ENCODE measurements at places on chromosomes 7 and 10.

DNA sequence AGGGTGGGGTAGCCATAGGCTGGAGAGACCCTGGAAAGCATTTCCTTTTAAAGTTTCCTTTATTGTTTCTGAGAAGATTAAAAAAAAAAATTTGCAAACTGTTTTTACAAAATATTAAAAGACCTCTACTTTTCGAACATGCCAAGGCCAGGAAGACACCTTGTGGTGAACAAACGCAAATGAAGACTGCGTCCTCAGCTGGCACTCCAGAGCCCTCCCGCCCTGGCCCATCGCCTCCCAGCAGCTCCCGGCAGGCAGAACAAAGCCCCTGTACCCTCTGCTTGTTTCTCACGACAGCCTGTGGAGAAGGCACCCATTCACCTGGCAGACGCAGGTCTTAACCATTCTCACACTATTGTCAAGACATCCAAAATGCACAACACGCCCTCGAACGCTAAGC lies 56.4 kb downstream of the ESYT2 start:
- DNase-seq, result no peak

GRCh38 chr10:96369890-96370583 lies 11.2 kb upstream of the OPALIN start:
- DNase-seq, result no peak

DNA sequence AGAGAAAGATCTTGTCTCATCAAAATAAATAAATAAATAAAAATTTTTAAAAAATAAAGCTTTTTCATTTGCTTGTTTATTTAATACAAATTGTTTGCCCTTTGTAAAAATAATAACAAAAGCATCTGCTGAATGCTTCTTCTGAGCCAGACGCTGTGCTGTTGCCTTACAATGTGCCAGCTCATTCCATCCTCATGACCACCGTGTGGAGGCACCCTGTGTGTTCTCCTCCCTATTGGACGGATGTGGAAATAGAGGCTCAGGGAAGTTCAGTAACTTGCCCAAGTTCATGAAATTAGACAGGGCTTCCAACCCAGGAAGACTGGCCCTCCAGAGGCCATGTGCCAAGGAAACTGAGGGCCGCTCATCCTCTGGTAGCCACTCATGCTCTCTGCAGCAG lies 120.6 kb downstream of the SH3PXD2A start:
- no peak for DNase-seq

DNA sequence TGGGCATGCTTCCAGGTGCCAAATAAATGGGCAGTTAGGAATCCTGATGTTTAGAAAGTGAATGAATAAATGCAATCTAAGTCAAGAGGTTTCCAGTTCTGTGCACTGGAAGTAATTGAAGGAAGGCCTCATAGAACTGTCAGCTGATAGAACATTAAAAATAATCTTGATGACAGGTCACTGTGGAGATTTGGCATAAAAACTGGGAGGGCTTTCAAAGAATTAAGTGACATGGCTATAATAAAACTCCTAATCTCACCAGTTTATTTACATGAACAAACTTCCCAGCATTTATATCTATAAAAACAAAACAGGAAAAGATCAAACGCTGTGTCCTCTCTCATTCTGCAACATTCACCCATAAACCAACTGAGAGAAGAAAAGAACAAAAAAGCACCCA lies 170.5 kb downstream of the SLIT1 start:
- DNase-seq, result no peak

GRCh38 chr10:5484205-5484604 lies 15.2 kb downstream of the CALML5 start:
- no peak for DNase-seq

DNA sequence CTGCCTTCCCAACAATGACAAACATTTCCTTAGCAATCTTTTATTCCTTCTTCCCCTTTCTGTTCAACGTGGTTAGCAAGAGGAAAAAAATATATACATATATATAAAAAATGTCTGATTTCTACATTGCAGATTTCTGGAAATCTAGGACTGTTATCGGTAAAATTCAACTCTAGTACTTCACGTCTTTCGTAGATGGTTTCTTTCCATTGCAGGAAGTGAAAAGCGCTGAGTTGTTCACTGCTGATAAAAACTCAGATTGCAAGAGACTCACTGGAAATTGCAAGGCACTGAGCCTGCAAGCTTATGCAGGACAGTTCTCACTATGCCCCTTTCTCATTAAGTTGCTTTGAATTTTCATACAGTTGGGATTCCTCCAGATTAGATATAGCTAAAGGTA lies 23.9 kb downstream of the KIN start:
- DNase-seq, result no peak

DNA sequence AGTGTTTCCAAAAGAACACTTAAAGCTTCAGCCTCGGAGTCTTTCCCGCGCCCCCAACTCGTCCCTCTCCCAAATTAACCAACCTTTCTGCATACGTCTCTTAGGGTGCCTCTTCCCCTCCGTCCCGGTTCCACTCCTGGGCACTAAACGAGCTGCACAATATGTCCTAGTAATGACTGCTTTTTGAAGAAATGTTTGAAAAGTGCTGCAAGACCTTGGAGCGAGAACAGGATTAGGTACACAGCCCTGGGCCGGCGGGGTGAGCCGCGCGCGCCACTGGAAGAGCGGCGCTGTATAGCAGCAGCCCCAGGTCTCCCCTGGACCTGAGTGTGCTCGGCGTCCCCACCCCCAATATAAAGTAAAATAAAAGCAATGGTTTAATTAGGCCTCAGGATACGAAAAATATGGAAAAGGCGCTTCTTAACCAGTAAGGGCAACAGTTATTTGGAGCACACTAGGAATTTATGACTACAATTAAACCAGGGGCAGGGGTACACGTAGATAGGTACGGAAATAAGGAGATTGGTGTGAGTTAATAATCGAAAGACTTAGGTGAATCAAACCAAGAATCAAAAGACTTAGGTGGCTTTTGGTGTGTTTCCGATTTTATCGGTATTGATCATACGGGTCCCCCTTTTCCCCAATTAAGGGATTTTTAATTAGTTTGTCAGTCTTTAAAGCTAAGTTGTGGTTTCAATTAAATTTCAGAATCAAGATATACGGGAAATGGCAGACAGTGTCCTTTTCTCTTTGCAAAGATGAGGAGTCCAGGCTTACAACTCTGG lies 1.9 kb downstream of the TET1 start:
- no peak for DNase-seq

DNA sequence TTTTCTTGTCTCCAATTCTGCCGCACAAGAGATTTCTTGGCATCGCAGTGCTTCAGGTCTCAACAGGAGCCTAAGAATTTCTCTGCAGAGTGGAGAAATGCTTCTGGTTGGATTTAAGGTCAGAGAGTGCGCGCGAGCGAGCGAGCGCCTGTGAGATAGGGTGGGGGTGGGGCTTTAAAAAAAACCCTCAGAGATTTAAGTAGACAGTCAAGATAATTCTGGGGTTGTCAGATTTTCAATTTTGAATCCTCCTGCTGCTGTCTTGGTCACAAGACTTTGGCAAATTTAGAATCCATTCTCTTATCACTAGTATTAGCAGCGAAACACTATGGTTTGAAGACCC lies 49.7 kb downstream of the CPEB3 start:
- no peak for DNase-seq

GRCh38 chr10:4243651-4244050 lies 458.6 kb upstream of the KLF6 start:
- DNase-seq, result no peak

DNA sequence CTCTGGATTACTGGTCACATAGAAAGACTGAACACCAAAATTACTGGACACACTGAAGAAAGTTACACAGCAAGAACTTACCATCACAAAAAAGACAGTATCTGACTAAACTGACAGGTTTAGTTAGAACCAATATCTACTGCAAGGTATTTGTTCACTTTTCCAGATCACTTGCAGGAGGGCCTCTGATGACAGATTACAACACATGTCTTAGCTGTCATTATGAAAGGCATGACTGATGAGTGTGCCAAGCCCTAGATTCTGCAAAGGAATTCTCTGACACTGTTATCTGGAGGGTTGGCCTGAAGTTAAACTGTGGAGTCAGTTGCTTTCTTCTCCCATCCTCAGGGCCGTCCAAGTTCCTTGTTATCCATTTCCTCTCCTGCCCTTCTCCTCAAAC lies 242.7 kb downstream of the KIF20B start:
- no peak for DNase-seq

DNA sequence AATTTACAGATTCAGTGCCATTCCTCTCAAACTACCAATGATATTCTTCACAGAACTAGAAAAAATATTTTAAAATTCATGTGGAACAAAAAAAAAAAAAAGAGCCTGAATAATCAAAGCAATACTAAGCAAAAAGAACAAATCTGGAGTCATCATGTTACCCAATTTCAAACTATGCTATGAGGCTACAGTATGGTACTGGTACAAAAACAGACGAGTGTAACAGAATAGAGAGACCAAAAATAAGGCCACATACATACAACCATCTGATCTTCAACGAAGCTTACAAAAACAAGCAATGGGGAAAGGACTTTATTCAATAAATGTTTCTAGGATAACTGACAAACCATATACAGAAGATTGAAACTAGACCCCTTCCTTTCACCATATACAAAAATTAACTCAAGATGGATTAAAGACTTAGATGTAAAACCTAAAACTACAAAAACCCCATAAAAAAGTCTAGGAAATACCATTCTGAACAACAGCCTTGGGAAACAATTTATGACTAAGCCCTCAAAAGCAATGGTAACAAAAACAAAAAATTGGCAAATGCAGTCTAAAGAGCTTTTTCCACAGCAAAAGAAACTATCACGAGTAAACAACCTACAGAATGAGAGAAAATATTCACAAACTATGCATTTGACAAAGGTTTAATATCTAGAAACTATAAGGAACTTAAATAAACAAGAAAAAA lies 207.7 kb downstream of the PTN start:
- no peak for DNase-seq

- DNase-seq, result no peak
Observed at GRCh38 chr10:128277267-128277840, 151.1 kb upstream of the MKI67 start.

- no peak for DNase-seq
Observed at GRCh38 chr10:43160046-43160920, 22.0 kb downstream of the CSGALNACT2 start.

GRCh38 chr7:124255041-124255655 lies 222.3 kb upstream of the TMEM229A start:
- DNase-seq, result no peak

- DNase-seq, result no peak
Observed at GRCh38 chr10:7320072-7320471, 90.8 kb downstream of the SFMBT2 start.

DNA sequence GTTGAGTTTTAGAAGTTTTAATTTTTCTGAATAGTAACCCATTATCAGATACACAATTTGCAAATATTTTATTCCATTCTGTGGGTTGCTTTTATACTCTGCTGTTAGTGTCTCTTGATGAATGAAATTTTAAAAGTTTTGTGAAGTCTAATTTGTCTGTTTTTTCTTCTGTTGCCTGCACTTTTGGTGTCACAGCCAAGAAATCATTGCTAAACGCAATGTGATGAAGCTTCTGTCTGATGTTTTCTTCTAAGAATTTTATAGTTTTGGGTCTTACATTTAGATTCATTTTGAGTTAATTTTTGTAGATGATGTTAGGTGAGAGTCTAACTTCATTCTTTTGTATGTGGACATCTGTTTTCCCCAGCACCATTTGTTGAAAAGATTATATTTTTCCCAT lies 330.0 kb upstream of the FOXK1 start:
- no peak for DNase-seq

DNA sequence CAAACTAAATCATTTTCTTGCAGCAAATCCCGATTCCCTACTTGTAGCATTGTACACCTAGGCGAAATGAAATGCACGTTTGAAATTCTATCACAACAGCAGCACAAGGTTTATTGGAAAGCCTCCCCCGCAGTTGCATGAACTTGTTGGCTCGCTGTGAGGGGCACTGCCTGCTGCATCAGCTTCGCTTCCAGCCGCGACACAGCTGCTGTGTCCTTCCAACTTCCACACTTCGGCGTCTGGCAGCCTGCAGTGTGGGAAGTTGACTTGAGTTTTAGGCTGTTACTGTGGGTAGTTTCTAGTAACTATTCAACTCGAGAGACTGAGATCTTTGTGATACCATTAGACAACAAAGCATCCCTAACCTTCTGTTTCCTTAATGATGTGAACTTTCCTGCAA lies 315.8 kb upstream of the TPK1 start:
- no peak for DNase-seq

DNA sequence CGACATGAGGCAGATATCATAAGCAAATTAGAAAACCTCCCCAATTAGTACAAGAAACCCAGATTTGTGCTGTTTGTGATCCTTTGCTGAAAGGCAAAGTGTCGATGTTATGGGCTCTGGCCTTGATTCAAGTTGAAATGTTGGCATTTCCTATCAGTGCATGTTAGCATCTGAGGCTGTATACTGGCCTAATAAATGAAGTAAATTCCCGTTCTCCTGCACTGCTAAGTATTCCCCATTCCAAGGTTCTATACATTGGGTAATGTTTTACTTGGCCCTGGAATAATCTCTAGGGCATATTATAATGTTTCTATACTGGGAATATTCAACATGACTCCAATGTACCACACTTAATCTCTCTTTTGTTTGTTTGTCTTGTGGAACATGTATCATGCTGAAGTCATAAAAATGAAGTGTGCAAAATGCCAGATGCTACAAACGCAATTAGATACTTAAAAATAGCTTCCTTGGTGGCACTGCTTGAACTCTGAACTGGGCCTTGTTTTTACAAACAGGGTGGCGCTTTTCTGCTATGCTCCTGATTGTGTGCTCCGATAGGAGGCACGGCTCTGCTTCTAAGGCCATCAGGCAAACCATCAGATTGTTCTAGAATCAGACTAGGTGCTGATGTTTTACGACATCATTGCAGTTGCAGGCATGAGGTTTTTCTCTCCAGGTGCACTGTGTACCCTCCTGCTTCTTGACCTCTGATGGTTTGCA lies 156.7 kb upstream of the TCF7L2 start:
- DNase-seq, result no peak

DNA sequence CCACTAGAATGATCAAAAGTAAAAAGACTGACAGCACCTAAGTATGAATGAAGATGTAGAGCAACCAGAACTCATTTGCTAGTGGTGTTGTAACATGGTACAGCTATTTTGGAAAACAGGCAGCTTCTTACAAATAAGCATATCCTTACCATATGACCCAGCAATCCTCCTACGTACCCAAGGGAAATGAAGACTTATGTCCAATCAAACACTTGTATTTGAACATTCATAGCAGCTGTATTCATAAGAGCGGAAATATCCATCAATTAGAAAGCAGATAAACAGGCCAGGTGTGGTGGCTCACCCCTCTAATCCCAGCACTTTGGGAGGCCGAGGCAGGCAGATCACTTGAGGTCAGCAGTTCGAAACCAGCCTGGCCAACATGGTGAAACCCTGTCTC lies 53.0 kb downstream of the KLRG2 start:
- DNase-seq, result no peak

GRCh38 chr7:5607951-5608656 lies 173.4 kb downstream of the RNF216 start:
- no peak for DNase-seq

DNA sequence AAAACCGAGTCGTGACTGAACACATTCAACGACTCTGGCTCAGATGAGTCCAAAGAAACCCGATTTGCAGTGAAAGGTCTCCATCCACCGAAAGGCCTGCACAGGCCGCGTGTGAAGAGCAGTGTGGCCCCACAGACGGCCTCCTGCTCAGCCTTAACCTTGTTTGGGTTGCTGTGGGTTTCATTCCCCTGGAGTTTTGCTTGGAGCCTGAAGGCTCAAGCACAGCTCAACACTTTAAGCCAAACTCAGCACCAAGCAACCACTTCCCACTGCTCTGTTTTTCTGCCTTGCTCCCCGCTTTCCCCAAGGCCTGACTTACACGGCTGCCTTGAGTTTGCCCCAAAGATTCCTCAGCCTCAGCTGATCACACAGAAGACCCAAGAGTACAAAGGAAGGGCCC lies 398.2 kb upstream of the NFE2L3 start:
- DNase-seq, result no peak

GRCh38 chr7:28083164-28083997 lies 97.2 kb downstream of the JAZF1 start:
- DNase-seq, result no peak
